ENCODE measurements at places on chromosomes 5 and 9. TPM values are rescaled to one million over a fixed set of nuclear protein-coding genes. Genes with fewer than 3 reads are reported as not detected.

DNA sequence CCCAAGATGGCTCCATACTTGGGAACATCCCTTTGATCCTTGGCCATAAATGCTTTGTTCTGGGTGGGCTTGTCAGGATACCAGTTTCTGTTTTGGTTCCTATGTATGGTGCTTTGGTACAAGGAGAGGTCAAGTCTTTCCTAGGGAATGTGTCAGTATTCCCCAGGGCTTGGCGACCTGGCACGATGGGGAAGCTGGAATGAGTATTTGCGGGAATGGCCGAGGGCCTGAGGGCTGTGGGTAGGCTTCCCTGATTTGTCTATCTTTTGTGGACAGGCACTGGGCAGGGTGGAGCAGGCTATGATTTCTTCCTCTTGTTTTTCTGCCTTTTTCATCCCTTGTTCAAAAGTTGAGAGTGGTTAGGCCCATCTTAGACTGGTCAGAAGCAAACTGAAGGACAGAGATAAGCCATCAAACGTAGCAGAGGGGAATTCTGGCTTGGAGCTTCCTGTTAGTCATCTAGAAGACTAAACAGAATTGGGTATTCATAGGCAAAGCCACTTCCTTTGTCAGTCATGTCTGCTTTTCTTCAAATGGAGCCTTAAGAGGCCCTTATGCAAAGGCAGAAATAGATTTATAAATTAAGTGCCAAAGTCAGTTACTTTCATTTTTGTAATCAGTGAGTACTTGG is 13.7 kb downstream of the DOCK2 start:
- no peak for DNase-seq

Gene WWC1
- total RNA-seq = 48.4 TPM

DNA sequence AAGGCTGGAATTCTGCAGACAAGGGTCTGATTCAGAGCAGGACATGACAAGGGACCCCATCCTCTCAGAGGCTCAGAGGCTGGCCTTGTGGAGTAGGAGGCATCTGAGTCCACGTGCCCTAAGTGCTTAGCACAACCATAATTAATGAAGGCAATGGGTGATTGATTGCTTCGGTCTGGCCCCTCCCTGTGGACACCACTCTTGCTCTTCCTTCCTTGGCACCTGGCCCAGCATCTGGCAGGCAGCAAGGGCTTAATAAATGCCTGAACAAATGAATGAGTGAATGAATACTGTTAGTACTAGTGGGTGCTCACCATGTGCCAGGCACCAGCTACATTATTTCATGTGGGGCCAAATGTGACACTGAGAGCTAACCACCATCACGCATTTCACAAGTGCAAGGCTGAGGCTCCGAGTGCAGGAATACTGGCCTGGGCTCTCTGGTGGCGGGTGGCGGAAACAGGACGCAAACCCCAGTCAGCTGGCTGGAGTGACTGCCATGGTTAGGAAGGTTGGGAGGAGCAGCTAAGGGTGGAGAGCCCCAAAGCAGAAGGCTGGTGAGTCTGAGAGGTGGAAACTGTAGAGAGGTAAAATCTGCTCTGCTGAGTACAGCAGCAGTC is 53.6 kb downstream of the ASS1 start:
- DNase-seq = no peak

DNA sequence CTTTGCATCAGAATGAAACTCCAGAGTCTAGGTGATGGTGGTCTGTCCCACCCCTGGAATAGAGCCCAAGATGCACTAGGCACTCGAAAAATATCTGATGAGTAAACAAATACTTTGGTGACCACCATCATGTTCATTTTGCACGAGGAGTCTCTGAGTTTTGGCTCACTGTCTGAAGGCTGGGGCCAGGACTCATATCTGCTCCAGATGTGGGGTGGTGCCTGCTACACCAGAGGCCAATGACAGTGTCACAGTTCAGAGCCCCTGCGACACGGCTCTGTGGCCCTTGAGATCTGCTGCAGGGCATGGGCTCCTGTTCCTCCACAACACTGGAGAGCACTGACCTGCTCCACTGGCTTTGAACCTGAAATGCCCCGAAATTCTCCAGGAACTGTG is 164.6 kb downstream of the ROR2 start:
- DNase-seq = no peak

DNA sequence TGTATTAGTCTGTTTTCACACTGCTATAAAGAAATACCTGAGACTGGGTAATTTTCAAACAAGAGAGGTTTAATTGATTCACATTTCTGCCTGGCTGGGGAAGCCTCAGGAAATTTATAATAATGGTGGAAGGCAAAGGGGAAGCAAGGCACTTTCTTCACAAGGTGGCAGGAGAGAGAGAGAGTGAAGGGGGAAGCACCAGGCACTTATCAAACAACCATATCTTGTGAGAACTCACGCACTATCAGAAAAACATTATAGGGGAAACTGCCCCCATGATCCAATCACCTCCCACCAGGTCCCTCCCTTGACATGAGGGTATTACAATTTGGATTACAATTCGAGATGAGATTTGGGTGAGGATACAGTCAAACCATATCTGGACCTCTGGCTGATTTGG is 34.7 kb downstream of the ADRB2 start:
- no peak for DNase-seq

- DNase-seq = no peak
Observed at GRCh38 chr5:103847060-103847459, 284.5 kb upstream of the NUDT12 start.

- no peak for DNase-seq
Observed at GRCh38 chr5:140143521-140144258, 18.0 kb downstream of the IGIP start.

Gene STOM
- total RNA-seq = 470 TPM

Gene C9orf153
- total RNA-seq = 2.7 TPM
